ENCODE measurements at places on chromosomes 2 and 18.

DNA sequence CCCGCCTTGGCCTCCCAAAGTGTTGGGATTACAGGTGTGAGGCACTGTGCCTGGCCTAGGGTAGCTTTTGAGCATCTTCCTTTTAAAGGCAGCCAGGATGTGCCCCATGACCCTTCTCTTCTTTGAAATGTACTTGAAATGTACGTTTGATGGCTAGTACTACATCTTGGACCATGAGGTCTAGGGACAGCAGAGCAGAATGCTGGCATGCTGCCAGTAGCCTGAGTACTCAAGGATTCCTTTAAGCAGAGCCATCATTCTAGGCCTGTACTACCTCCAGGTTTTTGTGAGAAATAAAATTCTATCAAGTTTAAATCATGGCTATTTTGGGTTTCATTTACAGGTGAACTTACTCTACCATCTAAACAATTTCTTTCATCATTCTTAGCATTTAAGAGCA lies 2.9 kb upstream of the EML6 start:
- DNase-seq: no peak

DNA sequence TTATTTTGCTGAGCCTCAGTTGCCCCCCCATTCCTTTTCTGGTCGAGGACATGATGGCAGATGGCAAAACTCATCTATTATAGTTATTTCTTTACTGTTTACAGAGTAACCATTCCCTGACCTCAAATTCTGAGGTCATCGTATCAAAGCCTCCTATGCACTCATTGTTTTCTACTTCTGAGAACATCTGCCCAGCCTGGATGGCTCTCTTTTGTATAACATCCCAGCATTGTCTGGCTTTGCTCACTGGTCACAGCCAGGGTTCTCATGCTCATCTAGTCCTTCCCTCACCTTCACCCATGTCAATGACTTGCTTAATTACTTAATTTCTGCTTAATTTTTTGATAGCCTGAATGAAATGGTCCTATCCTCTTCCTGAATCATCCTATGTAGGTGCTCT lies 472.1 kb downstream of the PARD3B start:
- DNase-seq: no peak

GRCh38 chr18:48573632-48574283 lies 34.9 kb downstream of the CTIF start:
- DNase-seq: peak; percentile 48

GRCh38 chr2:201933792-201934237 lies 99.8 kb upstream of the FZD7 start:
- DNase-seq: no peak

GRCh38 chr2:148515120-148515519 lies 129.4 kb upstream of the EPC2 start:
- no peak for DNase-seq

DNA sequence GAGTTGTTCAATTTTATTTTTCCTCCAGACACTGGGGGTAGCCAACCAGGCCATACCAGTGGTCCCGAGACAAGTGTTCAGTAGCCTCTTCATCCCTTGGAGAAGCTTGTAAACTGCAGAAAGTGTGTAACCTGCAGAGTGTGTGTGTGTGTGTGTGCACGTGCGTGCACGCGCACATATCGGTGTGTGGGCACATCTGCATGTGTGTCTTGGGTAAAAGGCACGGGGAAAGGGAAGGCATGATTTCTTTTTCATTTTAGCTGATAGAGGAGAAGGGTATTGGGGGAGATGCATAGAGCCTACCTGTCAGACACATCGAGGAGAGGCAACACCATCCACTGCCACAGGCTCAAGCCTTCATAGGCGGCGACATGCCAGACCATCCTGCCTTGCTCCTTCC lies 181.4 kb downstream of the CLIP4 start:
- no peak for DNase-seq
